ENCODE measurements at places on chromosomes 5 and 9. TPM values are rescaled to one million over a fixed set of nuclear protein-coding genes. Genes with fewer than 3 reads are reported as not detected.

DNA sequence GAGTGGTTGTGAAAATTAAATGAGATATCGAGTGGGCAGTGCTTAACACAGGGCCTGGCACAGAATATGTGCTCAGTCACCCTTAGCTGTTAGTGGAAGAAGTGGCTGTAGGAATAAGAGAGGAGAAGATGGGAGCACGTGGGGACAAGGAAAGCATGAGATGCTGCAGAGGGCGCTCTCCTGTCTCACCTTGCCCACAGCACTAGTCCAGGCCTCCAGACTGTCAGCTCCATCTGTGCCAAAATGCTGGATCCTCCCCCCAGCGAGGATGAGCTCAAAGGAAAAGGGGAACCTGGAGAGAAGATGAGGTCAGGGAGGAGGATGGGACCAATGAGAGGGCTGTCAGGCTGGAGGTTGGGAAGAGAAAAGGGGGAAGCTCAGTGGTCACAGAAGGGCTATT lies 12.5 kb downstream of the ARAP3 start:
- no peaks in the 10 kb centered on the region for H3K36me3 ChIP-seq
- DNase-seq, result no peak
- no peaks in the 10 kb centered on the region for H3K4me1 ChIP-seq

DNA sequence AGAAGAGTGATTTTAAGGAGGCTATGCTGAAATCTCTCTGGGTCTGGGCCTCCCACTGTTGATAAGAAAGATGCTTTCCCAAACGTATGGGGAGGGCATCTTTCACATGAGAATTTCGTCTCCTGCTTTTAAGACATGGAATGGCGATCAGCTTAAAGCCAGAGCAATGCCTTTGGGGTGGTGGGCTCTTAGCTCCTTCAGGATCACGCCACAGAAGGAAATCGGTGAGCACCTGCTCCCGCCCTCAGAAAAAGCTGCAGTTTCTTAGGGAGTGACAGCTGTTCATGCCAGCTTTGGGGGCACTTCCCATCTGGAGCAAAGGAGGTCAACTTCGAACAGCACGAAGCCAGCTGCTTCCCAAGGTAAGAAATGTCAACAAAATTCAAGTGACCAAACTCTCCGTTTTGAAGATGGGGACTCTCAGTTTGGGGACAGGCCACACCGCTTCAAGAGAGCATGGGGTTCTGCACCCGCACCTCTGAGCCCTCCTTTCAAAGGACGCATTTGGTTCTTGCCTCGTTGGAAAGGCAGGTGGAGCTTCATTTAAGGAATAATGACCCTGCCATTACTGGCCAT lies 39.0 kb downstream of the TRIP13 start:
- no peaks in the 10 kb centered on the region for H3K4me1 ChIP-seq
- no peak overlapping the region for H3K4me3 ChIP-seq
- no peaks in the 10 kb centered on the region for H3K27me3 ChIP-seq
- no peak for DNase-seq

DNA sequence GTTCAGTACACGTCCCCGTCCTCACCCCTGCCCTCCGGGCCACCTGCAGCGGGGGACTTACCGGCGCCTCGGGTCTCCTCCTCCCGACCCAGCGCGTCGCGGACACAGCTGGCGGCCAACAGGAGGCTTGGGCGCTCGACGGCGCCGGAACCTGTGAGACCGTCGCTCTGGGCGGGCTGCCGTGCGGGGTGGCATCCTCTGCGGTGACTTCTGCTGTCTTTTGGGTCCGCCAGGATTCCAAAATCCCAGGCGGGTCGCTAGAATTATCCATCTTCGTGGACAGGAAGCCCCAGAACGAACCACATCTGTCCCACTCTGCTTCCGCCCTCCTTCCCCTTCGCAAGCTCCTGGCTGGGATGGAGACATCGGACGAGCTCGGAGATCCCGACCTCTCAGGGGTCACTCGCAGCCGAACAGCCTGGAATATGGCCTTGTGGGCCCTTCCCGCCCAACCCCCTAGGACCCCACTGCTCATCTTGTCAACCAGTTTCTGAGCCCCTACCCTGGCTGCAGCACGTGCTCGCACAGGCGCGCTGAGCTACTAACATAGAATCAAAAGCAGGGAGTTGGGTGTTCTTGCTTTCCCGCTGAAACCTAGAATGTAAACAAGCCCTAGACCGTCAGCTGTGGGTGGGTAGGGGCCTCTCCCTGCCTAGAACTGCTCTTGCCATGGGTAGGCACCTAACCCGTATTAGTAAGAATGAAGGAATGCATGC lies 947 bp upstream of the MARCHF3 start:
- H3K4me1 ChIP-seq, result peaks cover 6% of the 10 kb centered on the region
- H3K36me3 ChIP-seq, result no peaks in the 10 kb centered on the region
- H3K27ac ChIP-seq, result peak overlapping the region; percentile 84

DNA sequence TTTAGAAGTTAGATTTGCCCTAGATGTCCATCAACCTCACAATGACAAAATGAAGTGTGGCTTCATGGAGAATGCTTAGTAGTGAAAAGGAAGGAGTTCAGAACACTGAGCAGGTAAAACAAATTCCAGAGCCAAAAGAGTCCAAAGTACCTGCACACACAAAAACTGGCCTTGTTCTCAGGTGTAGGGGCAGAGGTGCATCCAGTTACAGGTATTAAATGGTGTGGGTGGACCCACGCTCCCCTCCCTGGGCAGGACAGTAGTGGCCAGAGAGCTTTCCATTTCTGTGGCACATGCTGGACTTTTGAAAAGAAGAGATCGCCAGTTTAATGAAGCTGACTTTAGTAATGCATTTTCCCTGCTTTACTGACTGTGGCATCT lies 47.2 kb downstream of the SECISBP2 start:
- H3K27me3 ChIP-seq, result no peaks in the 10 kb centered on the region
- no peak for DNase-seq
- H3K4me3 ChIP-seq, result no peak overlapping the region
- H3K4me1 ChIP-seq, result no peaks in the 10 kb centered on the region

Gene POLR3G
- total RNA-seq, result 0.92 TPM

Gene GPR21
- total RNA-seq, result not detected

Gene ACOT12
- 0.48 TPM for total RNA-seq

Gene IFNA13
- total RNA-seq, result not detected

All from ovary (tissue), 10 donors.